ENCODE measurements at places on chromosomes 3 and 15. TPM values are rescaled to one million over a fixed set of nuclear protein-coding genes. Genes with fewer than 3 reads are reported as not detected.

GMPPB gene
- total RNA-seq, result 32.1 TPM

GRAMD1C gene
- 0.87 TPM for total RNA-seq

BFSP2 gene
- 0.21 TPM for total RNA-seq

EPHB3 gene
- total RNA-seq, result not detected

CTXN2 gene
- 0.05 TPM for total RNA-seq

STXBP5L gene
- total RNA-seq, result not detected

LMAN1L gene
- not detected for total RNA-seq

ADAMTSL3 gene
- total RNA-seq, result not detected

FGF12 gene
- total RNA-seq, result not detected

KBTBD13 gene
- total RNA-seq, result not detected

INAFM2 gene
- total RNA-seq, result 9.9 TPM

PLSCR2 gene
- 0.25 TPM for total RNA-seq

KCNMB3 gene
- 0.23 TPM for total RNA-seq

TTLL13 gene
- total RNA-seq, result 0.39 TPM

AHSG gene
- not detected for total RNA-seq

FANCD2 gene
- total RNA-seq, result 86.4 TPM

FBXL2 gene
- total RNA-seq, result 0.07 TPM

SCAMP5 gene
- total RNA-seq, result 3.9 TPM
